ENCODE measurements at places on chromosomes 5 and 9.

DNA sequence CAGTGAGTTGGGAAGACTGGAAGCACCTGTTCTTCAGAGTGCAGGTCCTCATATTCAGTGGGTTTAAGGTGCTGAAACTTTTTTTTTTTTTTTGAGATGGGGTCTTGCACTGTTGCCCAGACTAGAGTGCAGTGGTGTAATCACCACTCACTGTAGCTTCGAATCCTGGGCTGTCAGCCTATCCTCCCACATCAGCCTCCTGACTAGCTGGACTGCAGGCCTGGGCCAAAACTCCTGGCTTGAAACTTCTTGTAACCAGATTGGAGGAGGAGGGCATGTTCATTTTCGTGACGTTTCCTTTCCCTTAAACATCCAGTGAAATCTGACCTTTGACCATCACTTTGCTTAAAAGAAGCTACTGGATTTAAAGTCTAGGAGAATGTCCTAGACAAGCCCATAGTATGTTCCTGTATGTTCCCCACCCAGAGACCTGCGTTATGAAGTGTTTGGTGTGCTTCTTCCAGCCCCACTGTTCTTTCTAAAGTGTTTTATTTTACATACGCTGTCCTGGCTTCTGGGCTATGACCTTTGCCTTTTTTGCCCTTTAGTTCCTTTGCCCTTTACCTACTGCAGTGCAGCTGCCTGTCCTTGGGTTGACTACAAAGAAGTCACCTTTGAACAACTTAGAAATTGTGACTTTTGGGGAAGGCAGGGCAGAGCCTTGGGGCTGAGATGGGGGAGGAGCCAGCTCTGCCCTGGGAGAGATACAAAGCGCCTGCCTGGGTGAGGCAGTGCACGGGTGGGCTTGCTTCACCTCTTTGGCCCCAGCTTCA, 18.4 kb downstream of the TENT4A start:
- no peak for DNase-seq

GRCh38 chr9:70488793-70489105, 74.3 kb upstream of the KLF9 start:
- DNase-seq: no peak

DNA sequence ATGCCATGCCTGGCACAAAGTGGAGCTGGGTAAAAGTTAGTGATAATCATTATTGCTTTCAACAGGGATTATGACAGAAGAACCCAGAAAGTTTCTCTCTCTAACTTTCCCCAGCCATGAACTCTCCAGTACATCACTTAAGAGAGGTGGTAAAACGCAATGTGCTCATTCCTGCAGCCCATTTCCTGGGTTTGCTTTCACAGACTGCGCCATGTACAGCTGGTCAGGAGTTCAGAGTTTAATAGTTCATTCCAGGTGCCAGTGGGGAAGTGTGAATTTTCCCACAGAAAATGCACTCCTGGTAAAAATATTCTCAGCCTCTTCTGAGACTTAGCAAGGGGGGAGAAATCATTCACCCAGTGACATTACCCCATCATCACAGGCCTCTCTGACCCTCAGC, 35.5 kb downstream of the ADAM19 start:
- DNase-seq: no peak

GRCh38 chr5:73633060-73633459, 7.1 kb downstream of the ARHGEF28 start:
- no peak for DNase-seq

DNA sequence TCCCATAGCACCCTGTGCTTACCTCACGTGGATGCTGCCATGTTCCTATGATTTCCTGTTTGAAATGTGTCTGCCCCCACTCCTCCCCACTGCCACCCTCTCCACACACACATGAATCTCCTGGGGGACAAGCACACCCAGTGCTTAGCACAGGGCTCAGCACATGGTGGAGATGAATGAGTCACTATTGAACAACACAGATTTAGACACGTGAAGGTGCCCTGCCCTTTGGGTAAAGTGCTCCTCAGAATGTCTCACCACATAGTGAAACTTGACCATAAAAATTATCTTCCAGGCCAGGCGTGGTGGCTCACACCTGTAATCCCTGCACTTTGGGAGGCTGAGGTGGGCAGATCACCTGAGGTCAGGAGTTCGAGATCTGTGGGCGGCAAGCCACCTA, 98.8 kb upstream of the PCA3 start:
- DNase-seq: no peak

- DNase-seq: no peak
Observed at GRCh38 chr9:131490514-131490913, 12.2 kb upstream of the POMT1 start.

- no peak for DNase-seq
Observed at GRCh38 chr9:72454871-72455491, 66.4 kb upstream of the TMC1 start.

DNA sequence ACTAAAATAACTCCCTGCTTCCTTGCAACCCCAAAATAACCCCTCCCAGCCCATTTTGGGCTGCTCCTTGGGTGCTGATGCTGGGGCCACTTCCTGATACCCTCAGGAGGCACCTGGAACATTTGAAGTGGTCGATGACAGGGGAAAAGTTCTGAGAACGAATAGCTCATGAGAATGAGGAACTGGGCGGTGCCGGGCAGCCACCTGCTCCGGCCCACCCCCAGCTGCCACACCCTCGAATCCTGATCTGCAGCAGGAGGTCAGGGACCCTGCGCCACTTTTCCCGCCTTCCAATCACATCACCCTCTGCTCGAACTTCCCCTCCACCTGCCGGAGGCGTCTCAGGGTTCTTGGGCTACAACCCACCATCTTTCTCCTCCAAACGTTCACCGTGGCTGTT, 19.7 kb downstream of the HRH2 start:
- DNase-seq: no peak

DNA sequence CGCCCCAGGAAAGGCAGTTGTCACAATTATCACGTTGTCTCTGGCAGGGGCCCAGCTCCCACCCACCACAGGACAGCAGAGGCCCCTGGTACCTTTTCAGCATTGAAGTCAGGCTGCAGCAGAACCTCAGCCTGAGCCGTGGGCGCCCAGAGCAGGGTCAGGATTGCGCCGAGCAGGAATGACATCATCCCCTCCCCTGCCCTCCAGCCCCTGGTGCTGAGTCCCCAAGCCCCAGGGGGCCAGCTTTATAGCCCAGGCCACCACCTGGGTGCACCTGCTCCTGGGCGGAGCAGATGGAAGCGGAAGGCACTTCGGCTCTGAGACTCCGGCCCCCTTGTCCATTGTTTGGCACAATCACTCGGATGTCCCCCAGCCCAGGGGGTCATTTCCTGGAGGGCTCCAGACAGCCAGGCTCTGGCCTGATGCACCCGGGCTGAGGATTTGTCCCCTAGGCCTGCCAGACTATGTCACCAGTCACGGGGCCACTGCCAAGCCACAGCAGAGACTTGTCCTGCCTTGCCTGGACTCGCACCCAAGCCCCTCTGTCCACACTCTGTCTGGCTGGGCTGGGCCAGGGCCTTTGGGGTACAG, at the start of gene LCN15:
Gene LCN15, minus strand, starts transcription at position 218 of the 591 bp plus-strand sequence. Its CDS starts 30 bp downstream, at position 188.
- DNase-seq: no peak

GRCh38 chr5:52822437-52822836, 34.7 kb downstream of the ITGA1 start:
- no peak for DNase-seq

DNA sequence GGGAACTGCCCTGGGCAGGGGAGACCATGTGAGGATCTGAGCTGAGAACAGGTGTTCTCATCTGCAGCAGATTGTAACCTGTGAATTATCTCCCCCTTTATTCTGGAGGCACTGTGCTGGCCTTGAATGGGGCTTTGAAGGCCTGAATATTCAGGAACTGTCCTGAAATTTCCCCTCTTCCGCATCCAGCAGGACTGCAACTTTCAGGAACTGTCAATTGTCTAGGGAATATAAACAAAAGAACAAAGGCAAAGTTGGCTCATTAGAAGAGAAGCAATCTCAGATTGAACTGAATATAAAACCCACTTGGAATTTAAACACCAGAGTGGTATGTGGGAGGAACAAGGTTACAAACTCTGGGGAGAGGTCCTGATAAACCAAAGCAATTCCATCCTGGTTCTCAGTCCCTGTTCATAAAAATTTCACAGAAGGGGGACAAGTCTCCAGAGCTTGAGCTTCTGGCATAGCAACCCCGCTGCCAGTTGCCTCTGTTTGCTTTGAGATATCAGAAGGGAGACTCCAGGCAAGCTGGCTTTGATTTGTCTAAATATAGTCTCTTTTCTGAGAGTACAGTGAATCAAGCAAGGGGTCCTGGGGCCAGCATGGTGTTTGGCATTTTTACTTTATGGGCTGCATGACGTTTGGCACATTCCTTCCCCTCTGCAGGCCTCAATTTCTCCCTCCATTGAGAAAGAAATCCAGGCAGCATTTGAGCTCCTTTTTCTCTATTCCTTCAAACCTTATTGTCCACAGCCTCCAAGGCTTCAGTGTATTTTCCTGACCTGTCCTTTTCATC, 47.5 kb downstream of the ADRB2 start:
- DNase-seq: no peak

- DNase-seq: no peak
Observed at GRCh38 chr5:38250763-38251448, 7.5 kb upstream of the EGFLAM start.

- DNase-seq: no peak
Observed at GRCh38 chr9:88528080-88528790, 6.7 kb upstream of the NXNL2 start.

DNA sequence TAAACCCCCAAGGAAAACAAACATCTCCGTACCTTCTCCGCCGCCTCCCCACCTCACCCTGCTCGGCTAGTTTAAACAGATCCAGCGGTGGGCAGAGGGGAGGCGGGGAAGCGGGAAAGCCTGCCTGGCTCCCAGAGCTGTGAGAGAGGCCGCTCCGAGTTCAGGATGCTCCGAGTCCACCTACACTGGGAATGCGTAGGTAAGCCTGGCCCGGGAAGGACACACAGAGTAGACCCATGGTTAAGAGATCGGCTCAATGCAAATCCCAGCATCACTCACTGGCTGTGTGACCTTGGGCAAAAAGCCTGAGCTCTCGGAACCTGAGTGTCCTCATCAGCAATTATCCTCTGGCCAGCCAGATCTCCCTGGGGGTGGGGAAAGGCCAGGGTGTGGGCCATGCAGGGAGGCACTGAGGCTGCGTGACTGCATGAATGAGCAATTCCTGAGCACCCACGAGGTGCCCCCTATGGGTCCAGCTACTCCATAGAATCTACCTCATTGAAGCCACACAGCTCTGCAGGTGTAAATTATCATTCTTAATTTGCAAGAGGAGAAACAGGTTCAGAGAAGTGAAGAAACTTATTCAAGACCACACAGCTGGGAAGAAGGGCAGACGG, 30.5 kb upstream of the LMX1B start:
- DNase-seq: no peak

DNA sequence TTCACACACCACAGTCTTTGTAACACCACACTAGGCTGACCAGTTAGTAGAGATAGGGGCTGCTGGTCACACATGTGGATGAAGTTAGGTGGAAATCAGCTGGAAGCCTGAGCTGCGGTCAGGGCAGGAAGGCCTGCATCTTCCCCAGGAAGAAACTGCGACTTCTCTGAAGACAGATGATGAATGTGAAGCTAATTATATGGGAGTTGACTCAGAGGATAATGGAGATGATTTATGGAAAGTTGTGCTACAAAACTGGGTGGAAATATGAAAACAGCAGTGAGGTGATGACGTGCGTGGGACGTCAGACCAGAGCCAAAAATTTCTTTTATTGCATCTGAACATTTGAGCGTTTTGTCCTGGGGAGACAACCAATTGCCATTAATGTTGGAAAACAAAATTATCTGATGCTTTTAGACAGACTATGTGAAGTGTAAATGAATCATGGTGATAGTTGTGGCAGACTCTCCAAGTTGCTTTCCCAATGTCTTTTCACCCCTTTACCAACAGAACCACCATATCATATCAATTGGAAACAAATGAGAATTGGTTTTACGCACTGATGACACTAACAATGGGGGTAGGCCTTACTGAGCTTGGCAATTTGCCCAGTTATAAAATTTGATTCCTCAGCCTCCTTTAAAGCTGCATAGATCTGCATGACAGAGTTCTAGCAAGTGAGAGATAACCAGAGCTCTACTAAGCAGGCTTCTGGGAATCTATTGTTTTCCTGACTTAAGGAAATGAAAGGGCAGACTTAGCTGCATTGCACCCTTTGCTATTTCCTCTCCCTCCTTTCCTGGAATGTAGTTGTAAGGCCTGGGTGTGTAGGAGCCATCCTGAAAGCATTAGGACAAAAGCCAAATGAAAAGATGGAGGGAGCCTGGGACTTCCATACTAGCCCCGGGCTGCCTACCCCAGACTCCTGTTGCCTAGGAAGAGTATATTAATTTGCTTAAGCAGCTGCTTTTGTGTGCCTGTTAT, 84.0 kb downstream of the RAB3C start:
- DNase-seq: no peak

DNA sequence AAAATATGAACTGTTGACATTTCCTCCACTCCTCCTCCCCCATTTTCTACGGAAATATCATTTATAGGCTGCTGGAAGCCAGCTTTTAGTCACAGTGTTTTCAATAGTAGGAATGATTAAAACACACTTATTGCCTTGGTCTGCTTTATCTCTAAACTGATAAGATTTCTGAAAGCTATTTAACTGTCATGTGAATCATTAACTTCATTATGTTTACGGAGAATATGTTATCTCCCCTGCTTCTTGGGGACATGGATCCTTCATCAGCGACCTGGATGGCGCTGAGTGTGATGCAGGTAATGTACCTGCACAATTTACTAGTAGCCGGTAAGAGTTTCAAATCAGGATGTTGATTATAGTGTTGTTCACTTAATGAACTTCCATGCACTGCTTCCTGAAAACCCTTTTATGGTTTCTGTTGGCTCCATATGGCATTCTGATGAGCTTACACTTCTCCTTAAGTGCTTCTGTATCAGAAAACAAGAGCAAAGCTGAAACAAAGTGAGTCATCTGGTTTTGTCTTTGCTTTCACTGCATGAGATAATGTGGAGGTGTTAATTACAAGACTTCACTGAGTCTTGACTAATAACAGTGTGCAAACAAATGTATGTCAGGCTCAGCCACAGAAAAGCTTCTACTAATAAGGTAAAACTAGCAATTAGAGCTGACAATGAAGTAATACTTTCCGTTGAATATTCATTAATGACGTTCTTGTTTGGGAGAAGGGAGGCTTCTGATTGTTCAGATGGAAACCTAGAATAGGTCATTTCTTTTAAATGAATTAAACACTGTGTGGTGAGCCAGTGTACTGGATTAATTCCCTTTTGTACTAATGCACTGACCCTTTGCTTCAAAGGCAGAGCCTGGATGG, 162.4 kb upstream of the ZNF608 start:
- DNase-seq: no peak

- no peak for DNase-seq
Observed at GRCh38 chr5:172503925-172504700, 49.8 kb upstream of the SH3PXD2B start.

- no peak for DNase-seq
Observed at GRCh38 chr9:2729003-2729402, 11.7 kb downstream of the KCNV2 start.

DNA sequence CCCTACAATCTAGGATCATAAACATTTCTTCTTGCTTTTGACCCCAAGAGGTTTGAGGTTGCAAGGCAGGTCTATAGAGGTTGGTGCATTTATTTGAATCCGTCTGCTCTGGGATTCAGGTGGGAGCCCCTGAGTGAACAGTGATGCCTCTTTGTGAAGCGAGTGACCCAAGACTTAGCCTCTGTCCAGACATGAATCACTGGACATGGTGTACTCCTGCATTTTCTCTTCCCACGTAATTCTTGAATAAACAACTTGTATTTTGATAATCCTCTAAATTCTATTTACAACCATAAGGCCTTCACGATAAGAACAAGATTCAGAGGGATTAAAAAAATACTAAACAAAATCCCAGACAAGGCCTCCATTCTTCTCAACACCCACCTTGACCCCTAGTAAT, 67.5 kb upstream of the PLPP6 start:
- no peak for DNase-seq

Measured in stimulated activated CD8-positive, alpha-beta memory T cell treated with anti-CD3 and anti-CD28 coated beads, Interleukin-15, amount 100 ng/mL, for 1 hour (primary cell).